ENCODE measurements at places on chromosomes 12 and 14.

GRCh38 chr12:113468365-113469223 lies 3.1 kb downstream of the LHX5 start:
- no peak for DNase-seq

DNA sequence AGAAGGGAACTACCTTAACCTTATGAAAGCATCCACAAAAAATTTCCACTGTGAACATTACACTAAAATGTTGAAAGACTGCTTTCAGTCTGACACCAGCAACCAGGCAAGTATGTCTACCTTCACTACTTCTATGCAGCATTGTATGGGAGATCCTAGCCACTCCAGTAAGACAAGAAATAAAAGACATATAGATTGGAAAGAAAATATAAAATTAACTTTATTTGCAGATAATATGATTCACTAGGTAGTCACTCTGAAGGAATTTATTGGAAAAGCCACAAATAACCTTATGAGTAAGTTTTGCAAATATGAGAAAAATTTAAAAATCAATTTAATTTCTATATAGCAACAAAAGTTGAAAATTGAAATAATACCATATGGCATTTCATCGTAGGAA lies 172.0 kb downstream of the RERGL start:
- no peak for DNase-seq

DNA sequence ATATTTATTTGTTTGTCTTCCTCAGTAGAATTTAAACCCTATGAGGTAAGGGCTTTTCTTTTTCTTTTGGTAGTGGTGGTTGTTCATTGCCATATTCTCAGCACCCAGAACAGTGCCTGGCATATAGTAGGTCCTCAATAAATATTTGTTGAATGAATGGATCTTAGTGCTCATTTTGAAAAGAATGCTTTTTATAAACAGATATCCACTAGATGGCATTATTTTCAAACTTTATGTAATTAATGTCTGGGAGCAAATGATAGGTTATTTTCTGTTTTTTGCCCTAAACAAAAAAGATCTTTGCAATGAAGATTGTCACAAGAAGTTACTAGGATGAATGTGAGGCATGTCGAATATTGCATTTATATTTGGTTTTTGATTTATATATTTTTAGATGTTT lies 64.1 kb downstream of the RAD51B start:
- DNase-seq: no peak

GRCh38 chr14:74846168-74846567 lies 29.8 kb downstream of the PROX2 start:
- DNase-seq: no peak

DNA sequence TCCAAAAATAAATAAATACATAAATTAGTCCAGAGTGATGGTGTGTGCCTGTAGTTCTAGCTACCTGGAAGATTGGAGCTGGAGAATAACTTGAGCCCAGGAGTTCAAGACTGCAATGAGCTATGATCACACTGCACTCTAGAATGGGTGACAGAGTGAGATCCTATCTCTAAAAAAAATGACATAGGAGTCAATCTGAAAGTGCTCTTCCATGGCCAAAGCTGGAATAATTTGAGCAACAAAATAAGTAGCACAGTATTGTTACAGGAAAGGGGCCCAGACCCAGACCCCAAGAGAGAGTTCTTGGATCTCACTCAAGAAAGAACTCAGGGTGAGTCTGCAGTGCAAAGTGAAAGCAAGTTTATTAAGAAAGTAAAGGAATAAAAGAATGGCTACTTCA lies 24.9 kb upstream of the SLC7A8 start:
- DNase-seq: no peak

- no peak for DNase-seq
Measured at GRCh38 chr14:67680121-67680602, 5.7 kb upstream of the VTI1B start.

- DNase-seq: no peak
Measured at GRCh38 chr12:118238888-118239287, 103.0 kb downstream of the PEBP1 start.

- DNase-seq: no peak
Measured at GRCh38 chr12:31820832-31821231, 92.0 kb upstream of the AMN1 start.

- no peak for DNase-seq
Measured at GRCh38 chr12:64946132-64946829, 121.8 kb downstream of the TBC1D30 start.

All from vagina (tissue), 2 donors.